ENCODE measurements at places on chromosomes 4 and X.

DNA sequence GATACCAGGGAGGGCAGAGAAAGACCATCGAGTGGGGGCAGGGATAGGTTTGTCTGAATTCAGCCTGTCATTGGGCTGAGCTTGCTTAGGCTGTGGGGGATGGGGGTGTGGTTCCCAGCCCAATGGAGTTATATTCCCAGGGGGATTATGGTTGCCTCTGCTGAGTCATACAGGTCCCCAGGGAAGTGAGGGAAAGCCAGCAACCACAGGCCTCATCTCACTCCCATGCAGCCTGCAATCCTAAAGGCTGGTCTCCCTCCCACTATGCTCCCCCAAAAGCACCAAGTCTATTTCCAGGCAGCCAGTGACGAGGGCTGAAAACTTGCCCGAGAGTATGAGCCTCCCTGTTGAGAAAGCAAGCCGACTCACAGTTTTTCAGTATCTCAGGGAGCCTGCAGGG is 39.3 kb downstream of the AFM start:
- peak; percentile 11 for DNase-seq

GRCh38 chrX:1537031-1537715 is at the start of gene P2RY8:
P2RY8 (minus strand) TSS chrX:1537185; CDS start chrX:1466558, 70,627 bp downstream.
- DNase-seq: peak; percentile 2

DNA sequence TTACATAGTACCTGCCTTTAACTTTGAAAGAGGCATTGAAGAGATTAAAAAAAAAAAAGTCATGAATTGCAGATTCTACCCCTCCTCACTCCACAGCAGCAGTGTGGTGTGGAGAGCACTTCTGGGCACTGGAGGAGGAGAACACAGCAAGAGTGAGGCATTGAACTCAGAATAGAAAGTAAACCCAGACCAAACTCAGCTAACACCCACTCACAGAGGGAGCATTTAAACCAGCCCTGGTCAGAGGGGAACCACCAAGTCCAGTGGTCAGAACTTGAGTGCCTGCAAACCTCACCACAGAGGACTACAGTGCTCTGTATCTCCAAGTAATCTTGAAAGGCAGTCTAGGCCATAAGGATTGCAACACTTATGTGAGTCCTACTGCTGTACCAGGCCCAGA is 15.6 kb upstream of the UGT2A1 start:
- DNase-seq: no peak

GRCh38 chr4:121541696-121542095 is 155.1 kb downstream of the ANXA5 start:
- no peak for DNase-seq

DNA sequence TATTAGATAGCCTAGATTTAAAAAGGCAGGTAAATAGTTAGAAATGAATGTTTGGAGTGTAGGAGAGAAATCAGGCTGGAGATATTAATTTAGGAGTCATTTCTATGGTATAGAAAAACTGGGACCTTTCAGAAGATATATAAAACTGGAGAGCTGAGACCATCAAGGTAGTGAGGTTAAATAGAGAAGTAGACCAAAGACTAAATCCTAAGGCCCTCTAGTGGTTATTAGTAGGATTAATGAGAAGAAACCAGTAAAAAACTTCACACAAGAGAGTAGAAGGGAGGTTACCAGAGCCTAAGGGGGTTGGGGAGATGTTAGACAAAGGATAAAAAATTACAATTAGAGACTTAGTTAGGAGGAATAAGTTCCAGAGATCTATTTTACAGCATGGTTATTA is 351.0 kb upstream of the SPANXN1 start:
- DNase-seq: no peak

DNA sequence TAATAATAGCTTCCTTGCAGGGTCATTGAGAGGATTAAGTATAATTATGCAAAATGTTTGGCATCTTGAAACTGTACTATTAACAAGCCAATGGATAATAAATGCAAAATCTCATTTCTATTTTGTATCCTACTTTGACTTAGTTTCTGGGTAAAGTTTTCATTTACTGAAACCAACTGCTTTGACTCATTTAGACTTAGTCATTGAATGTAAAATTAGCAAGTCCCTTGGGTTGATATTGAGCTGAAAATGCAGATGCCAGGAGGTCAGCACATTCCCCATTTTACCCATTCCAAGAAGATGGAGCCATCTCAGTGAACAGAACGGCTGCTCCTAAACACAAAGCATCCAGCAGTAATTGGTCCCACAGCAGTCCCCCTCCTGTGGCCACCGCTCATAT is 74.7 kb upstream of the GATB start:
- no peak for DNase-seq

DNA sequence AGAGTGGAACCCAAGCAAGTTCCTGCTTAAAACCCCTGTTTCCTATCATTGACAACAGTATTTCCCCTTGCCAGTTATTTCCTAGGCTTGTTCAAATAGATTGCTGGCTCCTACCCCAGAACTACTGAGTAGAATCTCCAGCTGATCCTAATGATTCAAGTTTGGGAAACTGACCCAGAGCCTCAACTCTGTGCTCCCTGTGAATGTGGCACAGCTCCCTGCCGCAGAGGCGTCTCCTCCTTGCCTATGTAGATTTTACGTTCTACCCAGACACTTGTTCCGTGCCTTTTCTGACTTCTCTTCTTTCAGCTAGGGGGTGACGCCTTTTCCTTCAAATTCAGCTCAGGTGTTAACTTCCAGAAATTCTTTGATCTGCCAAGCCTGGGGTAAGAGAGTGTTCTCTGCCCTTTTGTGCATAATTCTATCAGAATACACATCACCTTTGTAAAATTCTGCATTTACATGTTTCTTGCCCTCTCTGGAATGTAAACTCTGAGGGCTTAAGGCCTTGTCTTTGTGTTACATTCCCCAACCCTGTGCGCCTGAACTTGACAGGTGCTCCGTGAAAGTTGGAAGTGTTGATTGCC is 4.4 kb downstream of the LSM6 start:
- DNase-seq: no peak

DNA sequence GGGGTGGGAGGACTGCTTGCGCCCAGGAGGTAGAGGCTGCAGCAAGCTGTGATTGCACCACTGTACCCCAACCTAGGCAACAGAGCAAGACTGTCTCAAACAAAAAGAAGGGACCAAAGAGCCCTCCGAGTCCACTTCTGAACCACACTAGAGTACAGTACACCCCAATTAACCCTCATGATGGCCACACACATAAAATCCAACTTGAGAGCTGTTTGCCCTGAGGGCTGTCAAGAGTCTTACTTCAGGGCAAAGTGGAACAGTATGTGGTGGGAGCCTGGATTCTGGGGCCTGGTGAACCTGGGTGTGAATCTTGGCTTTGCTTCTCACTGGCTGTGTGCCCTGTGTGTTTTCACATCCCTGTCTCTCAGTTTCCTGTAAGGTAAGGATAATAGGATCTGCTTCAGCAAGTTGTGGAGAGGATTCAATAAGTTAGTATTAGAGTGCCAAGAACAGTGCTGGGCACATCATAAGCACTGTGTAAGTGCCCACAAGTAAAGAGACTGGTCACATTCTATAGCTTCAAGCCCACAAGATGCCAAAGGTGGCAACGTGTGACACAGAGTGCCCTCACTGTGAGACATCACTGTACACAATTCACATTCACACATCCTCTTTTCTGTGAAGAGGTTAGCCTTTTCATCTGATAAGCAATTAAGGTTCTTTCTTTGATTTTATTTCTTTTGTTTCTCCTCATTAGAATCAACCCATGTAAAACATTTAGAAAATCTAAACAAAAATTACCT is 52.1 kb downstream of the LEF1 start:
- DNase-seq: no peak

DNA sequence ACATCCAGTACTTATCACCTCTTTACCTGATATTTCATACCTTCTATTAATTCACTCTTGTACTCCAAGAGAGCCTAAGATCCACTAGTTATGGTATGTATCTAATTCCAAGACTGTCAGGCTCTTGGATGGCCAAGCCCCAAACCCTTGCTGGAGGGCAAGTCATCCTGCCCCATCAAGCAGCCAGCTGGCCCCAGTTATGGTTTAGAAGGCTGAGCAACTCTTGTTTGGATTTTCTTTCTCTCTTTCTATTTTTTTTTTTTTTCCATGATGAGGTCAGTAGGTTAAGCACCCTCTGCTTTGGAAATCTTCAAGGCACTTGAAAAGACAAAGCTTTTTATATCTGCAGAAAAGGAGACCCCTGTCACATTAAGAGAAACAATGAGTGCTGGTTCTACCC is 10.9 kb upstream of the FGF16 start:
- DNase-seq: no peak

- no peak for DNase-seq
Measured at GRCh38 chrX:124960454-124960853, 359.2 kb upstream of the TEX13C start.

DNA sequence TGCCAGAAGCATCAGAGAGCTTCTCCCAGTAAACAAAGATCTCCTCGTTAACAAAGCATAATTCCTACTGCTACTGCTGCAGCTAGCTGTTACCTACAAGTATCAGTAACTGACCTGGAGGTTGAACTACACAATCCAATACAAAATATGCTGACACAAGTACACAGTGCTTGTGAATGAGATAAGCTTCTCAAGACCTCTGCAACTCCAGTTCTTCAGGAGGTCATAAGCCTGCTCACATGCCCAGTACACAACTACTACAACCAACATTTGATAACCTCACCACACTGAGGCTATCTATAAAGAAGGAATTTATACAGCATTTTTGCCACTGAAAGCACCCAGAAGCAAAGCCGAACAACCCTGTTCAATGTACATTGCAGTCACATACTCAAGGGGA is 66.7 kb upstream of the SMARCAD1 start:
- no peak for DNase-seq

DNA sequence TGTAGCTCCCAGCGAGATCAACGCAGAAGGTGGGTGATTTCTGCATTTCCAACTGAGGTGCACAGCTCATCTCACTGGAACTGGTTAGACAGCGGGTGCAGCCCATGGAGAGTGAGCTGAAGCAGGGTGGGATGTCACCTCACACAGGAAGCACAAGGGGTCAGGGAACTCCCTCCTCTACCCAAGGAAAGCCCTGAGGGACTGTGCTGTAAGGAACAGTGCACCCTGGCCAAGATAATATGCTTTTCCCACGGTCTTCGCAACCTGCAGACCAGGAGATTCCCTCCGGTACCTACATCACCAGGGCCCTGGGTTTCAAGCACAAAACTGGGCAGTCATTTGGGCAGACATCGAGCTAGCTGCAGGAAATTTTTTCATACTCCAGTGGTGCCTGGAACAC is 216.4 kb upstream of the TET2 start:
- no peak for DNase-seq

- no peak for DNase-seq
Measured at GRCh38 chrX:24277405-24277804, 36.5 kb downstream of the SUPT20HL2 start.

GRCh38 chrX:44451056-44451455 is 91.6 kb downstream of the FUNDC1 start:
- no peak for DNase-seq

DNA sequence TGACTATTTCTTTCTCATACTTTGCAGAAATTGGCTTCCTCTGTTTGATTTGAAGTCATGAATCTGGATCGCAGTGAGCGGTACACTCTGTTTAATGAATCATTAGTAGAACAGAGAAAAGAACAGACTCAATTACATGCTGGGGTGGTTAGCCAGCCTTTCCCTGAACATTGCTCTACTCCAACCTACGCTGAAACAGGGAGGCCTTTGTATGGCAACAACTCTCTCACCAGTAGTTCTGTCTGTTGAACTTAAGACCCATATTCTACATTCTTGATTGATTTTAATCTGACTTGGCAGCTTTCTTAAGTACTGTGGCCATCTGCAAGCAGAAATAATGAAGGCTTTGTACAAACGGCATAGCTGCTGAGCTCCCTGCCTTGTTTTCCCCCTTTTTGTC is 19.0 kb upstream of the AP1S2 start:
- no peak for DNase-seq

DNA sequence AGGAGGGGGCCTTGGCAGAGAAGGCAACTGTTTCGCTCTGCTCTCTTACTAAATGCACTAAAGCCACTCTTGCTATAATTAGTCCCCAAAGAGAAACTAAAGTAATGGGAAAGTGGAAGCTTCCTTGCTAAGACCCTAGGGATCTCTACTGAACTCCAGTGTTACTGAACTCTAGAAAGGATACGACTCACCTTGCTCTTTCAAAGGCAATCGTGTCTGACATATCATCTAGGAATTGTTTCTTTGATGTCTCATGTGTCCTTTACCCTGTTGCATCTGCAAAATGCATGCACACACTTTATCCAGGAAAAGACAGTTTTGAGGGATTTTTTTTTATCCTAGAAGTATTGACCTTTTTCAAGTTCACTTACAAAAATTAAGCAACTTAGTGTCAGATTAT is 148.1 kb upstream of the FAM9B start:
- no peak for DNase-seq

GRCh38 chrX:48801280-48802088 is at the start of gene HDAC6:
HDAC6 (plus strand) TSS chrX:48802067; CDS start chrX:48802693, 626 bp downstream.
- peak; percentile 91 for DNase-seq

DNA sequence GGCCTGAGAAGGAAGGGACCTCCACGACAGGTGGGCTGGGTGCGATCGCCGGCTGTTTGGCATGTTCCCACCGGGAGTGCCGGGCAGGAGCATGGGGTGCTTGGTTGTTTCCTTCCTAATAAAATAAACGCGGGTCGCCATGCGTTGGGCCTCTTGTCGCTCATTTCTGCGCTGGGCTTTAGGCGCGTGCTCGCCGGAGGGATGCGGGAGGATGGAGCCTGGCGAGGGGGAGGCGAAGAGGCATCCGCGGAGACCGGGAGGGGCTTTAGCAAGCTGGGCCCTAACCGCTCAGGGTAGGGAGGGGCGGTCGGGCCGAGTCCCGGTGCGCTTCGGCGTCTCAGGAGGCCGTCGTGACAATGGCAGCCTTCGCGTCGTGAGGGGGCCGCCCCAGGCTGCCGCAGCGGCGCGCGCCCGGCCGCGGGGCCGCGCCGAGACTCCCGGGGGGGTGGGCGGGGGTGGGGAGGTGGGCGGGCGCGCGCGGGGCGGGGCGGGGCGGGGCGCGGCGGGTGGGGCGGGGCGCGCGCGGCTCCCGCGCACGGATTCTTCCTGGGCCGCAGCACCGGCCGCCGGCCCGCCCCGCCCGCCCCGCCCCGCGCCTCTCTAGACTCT is 476 bp upstream of the GDI1 start:
- no peak for DNase-seq

DNA sequence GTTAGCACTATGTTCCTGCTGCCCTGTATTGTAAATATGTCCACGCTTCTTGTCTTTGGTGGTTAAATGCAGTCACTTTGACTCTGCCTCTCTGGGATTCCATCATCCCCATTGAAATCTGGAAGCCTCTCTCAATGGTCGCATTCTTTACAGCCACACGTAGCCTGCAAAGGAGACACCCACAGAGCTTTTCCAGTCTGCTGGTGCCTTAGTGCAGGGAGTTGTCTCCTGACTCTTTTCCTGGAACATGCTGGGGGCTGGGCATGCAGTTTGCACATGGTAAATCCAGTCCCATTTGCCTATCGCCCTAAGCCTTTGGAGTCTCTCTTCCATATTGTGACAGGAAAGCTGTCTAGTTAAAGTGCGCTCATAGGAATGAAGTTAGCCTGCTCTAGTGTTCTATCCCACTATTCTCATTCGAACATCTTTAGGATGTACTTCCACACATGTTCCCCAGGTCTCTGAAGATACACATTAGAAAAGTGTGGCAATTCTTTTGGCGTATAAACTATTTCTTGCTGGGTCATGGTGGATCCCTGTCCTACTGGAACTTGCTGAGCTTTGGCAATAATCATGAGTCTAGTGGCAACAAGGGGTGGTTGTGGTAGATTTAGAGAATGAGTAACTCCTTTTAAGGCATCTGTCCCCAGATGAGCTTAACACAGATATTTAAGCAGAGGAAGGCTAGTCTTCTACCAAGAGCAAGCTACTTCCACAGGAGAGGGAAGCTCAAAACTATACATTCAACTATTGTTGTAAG is 33.7 kb downstream of the COQ2 start:
- DNase-seq: no peak
